SK-N-SH (cell line): ENCODE measurements at places on chromosomes 5 and 9.

DNA sequence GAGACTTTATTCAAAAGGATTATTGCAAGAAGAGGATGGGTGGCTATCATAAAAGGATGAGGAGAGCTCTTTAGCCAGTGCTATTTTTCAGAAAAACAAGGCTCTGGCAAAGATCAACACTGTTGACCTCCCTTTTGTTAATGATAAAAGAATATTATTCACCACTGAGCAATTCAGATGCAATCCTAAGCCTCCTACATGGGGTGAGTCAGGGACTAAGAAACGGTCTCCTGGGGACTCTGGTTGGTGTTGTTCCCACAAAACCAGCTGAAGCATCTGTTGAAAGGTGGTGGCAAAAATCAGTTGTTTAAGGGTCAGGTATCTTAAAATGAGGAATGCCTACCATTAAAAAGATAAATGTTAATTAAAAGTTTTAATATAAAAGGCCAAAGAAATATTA lies 7.7 kb upstream of the GCNT1 start:
- no peak overlapping the region for H3K4me3 ChIP-seq
- no peak for DNase-seq
- H3K27ac ChIP-seq = peak overlapping the region; percentile 25; the same call in 1 of the 2 replicates
- no peaks in the 10 kb centered on the region for H3K36me3 ChIP-seq
- H3K4me1 ChIP-seq = no peaks in the 10 kb centered on the region

- no peaks in the 10 kb centered on the region for H3K27me3 ChIP-seq
- H3K4me1 ChIP-seq = 0 out of 2 replicates have a peak, but pooled peaks cover 4% of the 10 kb centered on the region
- no peak overlapping the region for H3K4me3 ChIP-seq
These were observed 38.7 kb downstream of the NLN start for GRCh38 chr5:65760504-65761275.

GRCh38 chr5:57033103-57033502 lies 81.2 kb upstream of the MIER3 start:
- no peak for DNase-seq
- no peaks in the 10 kb centered on the region for H3K4me1 ChIP-seq
- H3K27me3 ChIP-seq = no peaks in the 10 kb centered on the region
- H3K4me3 ChIP-seq = no peak overlapping the region

- H3K4me3 ChIP-seq = peak within 1 kb of the TSS; percentile 29; the same call in 1 of the 2 replicates
- no peaks in the 10 kb centered on the region for H3K36me3 ChIP-seq
- no peaks in the 10 kb centered on the region for H3K27me3 ChIP-seq
- peaks cover 20% of the 10 kb centered on the region; the same call in 1 of the 2 replicates for H3K4me1 ChIP-seq
- DNase-seq = peak; percentile 86
- H3K27ac ChIP-seq = no peak within 1 kb of the TSS
These were observed at the start of gene PTGES for GRCh38 chr9:129752900-129753729. Gene PTGES (minus strand): TSS chr9:129753042. CDS start chr9:129753012, 30 bp downstream.

GRCh38 chr9:75039801-75040200 lies 11.7 kb upstream of the CARNMT1 start:
- H3K36me3 ChIP-seq = no peaks in the 10 kb centered on the region
- H3K27ac ChIP-seq = no peak overlapping the region
- H3K4me1 ChIP-seq = no peaks in the 10 kb centered on the region
- no peaks in the 10 kb centered on the region for H3K27me3 ChIP-seq
- DNase-seq = no peak

DNA sequence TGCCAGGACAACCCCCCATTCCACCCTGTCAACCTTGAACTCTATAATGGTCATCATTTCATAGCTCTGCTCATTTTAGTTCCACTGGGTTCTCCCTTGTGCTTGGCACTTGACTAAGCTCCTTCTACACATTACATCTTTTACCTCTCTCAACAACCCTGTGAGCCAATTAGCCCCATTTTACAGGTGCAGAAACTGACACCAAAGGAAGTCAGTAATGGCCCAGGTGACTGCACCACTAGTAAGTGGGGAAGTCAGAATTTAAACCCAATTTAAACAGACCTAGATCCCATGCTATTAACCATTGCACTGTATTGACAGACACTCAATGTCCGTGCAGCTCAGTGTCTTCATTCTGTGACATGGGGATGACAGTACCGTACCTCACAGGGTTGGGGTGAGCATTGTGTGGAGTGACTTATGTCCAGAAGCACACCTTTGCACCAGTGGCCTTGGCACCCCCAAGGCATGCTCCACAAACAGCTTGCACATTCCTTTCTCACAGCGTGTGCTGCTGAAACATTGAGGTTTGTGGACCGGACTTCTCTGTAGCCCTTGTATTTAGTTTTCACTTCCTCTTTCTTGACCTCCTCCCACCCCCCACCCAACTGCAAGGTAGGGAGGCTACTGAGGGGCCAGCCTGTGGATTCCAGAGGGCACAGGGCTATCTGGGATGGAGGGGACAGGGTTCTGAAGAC lies 23.1 kb downstream of the IRF1 start:
- peaks cover 53% of the 10 kb centered on the region; the same call in 1 of the 2 replicates for H3K4me1 ChIP-seq
- no peak for DNase-seq
- no peaks in the 10 kb centered on the region for H3K27me3 ChIP-seq
- H3K27ac ChIP-seq = no peak overlapping the region
